Glutamatergic neuron (in vitro differentiated cells): ENCODE measurements at places on chromosomes 13 and 19. TPM values are rescaled to one million over a fixed set of nuclear protein-coding genes. Genes with fewer than 3 reads are reported as not detected.

- DNase-seq, result peak; percentile 52
Measured at GRCh38 chr19:35549174-35549788, 3.9 kb downstream of the TMEM147 start.

DNA sequence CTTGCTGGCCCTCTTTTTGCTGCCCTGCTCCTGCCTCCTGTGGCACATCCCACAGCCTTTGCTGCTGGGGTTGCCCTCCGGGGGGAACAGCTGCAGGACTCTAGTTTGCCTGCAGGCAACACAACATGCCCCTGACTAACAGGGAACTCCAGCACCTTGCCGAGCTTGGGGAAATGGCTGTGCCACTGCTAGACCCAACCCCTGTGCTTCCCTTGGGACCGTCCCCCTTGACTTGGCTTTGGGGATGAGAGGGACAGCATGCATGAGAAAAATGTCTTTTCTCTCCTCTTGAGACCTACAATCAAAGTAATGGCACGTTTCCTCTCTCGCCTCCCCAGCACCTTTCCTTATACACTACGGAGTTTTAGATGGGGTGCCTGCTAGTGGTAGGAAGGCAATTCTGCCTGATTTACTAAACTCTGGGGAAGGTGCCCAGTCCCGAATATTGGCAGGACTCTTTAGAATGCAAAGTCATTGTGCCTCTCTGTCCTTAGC, 12.4 kb upstream of the VWA8 start:
- no peak for DNase-seq

- no peak for DNase-seq
Measured at GRCh38 chr13:32471187-32471922, 43.4 kb upstream of the N4BP2L1 start.

DNA sequence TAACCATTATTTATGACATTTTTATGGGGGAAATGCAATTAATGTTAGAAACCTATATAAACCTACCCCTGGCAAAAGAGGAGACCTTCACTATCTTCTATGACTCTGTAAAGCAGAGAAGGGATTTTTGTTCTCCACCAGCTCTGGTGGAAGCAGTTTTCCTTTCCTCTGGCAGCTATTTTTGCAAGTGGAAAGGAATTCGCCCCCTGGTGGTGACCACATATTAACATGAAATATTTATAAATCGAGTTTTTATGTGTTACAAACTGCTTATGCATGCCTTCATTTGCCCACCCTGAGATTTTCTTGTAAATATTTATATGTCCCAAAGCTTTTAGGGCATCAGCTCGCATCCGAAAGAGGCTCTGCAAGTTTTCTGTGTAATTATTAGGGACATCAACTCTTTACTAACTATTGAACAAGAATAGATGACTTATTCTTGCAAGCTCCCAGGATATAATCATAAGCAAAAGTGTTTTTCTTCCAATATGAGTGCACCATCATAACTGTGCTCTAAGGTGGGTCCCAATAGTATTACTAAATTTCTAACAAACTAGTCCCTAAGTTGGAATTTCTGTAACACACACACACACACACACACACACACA, 62.4 kb downstream of the SERTM1 start:
- DNase-seq, result peak; percentile 47

DNA sequence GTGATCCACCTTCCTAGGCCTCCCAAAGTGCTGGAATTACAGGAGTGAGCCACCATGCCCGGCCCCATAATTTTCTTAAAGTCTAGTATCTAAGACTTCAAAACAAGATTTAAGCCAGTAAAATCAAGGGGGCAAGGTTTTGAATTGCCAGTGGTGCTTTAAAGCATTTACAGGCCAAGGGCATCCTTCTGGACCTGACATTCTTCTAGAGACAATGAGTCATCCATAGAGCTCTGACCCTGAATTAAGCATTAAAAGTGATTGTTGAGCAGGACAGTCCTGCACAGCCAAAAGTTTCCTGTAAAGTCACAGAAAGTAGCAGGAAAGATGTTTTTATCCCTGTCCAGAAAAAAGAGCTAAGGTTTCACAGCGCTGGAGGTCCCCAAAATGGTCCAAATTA, 50.9 kb upstream of the ATP12A start:
- no peak for DNase-seq

DNA sequence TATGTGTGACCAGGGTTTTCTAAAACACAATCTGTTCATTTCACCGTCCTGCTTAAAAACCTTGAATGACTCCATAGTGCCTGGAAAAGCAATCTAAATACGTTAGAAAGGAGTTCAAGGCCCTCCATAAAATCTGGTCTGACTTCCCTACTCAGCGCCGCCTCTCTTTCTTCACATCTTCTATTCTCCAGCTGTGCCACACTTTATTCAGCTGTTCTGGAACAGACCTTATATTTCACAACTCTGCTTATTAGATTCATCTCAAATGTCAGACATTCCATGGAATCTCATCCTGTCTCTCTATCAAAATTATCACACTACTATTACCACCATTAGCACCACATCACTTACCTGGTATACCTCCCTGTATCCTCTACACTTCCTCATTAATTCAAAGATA, 19.8 kb upstream of the SPART start:
- no peak for DNase-seq

GRCh38 chr13:111614613-111615012, 294.2 kb downstream of the TEX29 start:
- DNase-seq, result no peak

DNA sequence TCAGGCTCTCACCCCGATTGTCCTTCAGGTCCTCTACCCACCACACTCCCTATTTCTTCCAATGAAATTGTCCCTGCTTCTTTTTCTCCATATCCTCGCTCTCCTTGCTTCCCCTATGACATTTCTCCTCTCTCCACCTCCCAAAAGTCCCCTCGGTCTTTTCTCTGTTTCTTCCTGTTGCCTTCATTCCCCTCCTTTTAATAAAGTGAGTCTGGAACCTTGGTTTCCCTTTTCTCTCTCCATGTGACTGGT, 676 bp upstream of the ZNF574 start:
- no peak for DNase-seq

DNA sequence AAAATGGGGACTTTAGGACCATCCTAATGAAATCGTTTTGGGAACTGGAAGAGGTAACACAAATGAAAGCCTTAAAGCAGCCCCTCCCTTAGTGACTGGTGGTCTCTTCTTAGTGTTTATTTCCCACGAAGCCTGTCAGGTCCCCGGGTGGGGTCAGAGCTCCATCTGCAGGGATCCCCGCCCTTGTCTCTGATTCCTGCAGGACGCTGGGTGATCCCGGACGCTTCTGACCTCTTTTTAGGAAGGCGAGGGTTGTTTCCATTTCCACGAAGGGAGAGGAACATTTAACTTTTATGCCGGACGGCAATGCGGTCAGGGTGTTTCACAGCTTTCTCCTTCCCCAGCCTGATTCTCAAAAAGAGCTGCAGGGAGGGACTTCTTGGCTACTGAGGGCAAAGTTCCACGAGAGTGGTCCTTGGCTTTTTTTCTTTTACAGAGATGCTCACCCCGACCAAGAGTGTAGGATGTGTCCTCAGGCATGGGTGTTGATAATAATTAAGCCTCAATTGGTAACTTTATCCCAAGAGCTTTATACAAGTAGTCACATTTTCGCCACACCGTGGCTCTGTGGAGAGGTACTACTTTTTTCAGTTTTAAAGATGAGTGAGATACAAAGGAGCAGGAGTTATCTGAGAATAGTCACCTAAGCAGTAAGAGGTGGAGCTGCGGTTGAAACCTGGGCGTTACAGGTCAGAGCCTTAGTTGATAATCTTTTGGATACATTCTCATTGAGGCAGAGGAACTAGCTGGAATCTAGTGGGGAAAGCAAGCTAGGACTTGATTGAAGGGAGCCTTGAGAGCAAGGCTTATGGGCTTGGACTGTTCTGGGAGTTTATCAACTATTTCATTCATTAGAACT, 813 bp downstream of the ZNF284 start:
- no peak for DNase-seq

GRCh38 chr19:57813919-57814504, 701 bp downstream of the ZNF552 start:
- no peak for DNase-seq

GRCh38 chr19:2167896-2168618, 4.3 kb downstream of the DOT1L start:
- no peak for DNase-seq

- no peak for DNase-seq
Measured at GRCh38 chr19:13842291-13843103, 34.4 kb upstream of the NANOS3 start.

GRCh38 chr13:111251646-111252445, 68.6 kb upstream of the TEX29 start:
- DNase-seq, result no peak

- DNase-seq, result no peak
Measured at GRCh38 chr13:40460116-40460515, 206.3 kb downstream of the FOXO1 start.

DNA sequence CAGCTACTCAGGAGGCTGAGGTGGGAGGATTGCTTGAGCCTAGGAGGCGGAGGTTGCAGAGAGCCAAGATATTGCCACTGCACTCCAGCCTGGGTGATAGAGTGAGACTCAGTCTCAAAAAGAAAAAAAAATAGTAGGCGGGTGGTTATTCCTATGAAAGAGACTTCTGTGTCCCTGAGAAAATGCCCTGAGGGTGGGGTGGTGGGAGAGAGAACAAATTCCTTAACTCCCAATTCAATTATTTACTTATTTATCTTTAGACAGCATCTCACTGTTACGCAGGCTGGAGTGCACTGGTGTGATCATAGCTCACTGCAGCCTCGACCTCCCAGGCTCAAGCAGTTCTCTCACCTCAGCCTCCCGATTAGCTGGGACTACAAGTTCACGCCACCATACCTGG, 10.3 kb upstream of the EEF2 start:
- no peak for DNase-seq

DNA sequence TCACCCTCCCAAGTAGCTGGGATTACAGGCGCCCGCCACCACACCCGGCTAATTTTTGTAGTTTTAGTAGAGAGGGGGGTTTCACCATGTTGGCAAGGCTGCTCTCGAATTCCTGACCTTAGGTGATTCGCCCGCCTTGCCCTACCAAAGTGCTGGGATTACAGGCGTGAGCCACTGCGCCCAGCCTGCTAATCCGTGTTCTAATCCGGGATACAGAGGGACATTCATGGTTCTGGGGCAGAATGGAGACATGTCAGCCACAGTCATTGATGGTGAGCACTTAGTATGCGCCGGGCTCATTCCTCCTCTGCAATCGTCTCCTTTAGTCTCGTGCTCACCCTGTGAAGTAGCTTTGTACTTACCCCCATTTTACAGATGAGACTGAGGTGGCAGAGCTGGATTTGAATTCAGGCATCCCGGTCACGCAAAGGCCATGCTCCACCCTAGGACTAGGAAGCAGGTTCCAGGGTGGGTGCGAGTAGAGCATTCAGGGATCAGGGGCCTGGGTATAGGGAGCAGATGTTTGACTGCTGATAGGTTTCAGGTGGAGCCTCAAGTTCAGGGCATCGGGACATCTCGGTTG, 8.2 kb downstream of the RRAS start:
- no peak for DNase-seq

The ZNF135 gene
- total RNA-seq, result 16.6 TPM

The CCDC8 gene
- 6.3 TPM for total RNA-seq

The CCDC97 gene
- 36.7 TPM for total RNA-seq

The ATP4A gene
- 0.32 TPM for total RNA-seq

The ELAVL1 gene
- total RNA-seq, result 122 TPM

The RGS9BP gene
- not detected for total RNA-seq

The TPGS1 gene
- total RNA-seq, result 20.0 TPM
